SK-N-DZ (cell line): ENCODE measurements at places on chromosomes 3 and 15.

GRCh38 chr3:32888739-32889138 lies 62.7 kb upstream of the CCR4 start:
- DNase-seq: no peak

DNA sequence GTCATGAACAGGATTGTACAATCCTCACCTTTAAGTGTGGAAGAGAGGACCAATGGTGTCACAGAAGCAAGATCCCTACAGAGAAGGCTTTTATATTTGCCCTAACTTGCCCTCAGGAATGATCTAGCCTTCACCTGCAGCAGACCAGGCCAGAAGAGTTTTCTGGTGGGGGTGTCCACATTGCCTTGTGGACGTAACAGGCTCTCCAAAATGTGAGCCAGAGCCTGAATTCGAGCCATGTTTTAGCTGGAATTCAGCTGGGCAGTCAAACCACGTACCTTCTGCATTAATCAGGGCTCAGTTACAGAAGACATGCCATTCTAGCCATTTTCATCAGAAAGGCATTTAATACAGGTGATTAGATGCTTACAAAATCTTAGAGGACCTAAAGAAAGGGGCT lies 23.6 kb upstream of the RAB7A start:
- DNase-seq: no peak

DNA sequence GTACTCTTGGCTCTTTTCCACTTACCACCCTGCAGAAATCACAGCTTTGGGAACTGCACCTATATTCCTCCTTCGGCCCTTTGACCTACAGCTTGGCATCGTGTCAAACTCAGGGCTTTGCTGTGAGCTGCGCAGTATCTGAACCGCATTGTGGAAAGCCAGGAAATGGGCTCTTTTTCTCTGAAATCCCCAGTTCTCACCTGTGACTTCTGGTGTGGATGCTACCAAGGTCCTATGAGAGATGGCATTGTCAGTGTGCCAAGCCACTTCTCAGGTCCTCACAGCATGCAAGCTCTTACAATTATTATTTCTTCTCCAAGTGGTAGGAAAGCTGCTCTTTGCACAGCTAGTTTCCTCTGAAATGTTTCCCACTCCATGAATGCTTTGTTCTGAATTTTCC lies 450.6 kb upstream of the TBL1XR1 start:
- DNase-seq: no peak

DNA sequence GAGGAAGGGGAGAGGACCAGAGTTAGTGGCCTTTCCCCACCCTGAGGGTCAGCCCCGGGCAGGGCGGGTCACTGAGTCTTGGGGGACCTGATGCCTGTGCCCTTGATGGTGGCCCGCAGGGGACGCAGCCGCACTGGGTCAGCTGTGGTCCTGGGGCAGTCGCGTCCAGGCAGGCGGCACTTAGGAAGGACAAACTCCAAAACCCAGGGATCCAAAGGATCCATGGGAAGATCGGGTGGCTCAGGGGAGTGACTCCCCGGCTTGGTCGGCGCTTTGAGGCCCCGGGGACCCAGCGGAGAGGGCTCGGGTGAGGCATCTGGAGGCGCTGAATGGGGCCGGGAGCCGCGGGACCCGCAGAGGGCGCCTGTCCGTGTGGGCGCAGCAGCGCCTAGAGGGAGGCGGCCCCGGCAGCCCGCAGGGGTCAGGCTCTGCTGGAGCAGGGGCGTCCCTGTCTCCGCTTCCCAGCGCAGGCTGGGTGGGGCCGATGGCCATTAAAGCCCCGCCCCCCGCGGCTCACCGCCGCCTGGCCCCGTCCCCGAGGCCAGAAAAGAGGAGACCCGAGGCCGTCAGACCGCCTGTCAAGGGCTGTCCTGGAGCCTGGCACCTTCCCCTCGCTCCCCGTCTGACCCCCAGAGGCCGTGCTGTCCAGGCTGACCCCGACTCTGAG lies 17.5 kb downstream of the CIDEC start:
- peak; percentile 69 for DNase-seq

DNA sequence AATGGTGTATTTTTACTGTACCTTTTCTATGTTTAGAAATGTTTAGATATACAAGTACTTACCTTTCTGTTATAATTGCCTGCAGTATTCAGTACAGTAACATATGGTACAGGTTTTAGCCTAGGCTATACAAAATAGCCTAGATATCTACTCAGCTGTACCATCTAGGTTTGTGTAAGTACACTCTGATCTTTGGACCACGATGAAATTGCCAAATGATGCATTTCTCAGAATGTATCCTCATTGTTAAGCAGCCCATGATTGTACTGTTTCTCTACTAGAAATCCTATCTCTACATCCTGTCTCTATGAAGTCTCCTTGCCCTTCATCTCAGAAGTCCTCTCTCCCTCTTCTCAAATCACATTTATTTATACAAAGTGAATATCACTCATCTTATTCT lies 32.8 kb upstream of the ZCWPW2 start:
- DNase-seq: no peak

DNA sequence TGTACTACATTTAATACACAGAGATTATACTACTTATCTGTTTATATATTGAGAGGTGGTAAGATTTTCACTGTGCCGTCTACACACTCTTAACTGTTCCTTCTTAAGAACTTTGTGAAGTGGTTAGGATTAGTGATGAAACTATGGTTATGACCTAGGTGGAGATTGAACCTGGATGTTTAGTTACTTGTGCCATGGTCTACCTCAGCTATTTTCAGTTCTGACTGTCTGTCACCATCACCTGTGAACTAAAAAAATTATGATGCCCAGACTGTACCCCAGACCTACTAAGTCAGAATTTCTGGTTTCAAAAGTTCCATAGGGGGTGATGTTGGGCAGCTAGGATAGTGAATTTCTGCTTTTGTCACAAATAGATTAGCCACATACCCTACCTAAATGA lies 6.4 kb downstream of the RASA2 start:
- no peak for DNase-seq

DNA sequence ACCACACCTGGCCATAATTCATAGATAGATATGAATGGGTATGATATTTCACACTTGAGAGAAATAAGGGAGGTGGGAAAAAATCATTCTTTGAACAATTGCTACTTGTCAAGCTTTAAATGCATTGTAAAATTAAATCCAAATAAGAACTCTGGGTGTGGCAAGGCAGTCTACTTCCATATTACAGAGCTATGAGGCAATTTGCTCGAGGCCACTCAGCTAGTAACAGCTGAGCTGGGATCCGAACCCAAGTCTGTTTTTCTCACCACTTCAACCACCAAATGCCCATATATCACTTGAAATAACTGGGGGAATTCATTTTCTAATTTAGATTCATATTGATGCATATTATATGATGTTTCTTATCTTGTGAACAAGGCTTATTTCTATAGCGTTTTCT lies 482.2 kb upstream of the ADAMTS9 start:
- DNase-seq: no peak

- DNase-seq: no peak
Observed at GRCh38 chr15:63029676-63030075, 12.9 kb upstream of the TPM1 start.

DNA sequence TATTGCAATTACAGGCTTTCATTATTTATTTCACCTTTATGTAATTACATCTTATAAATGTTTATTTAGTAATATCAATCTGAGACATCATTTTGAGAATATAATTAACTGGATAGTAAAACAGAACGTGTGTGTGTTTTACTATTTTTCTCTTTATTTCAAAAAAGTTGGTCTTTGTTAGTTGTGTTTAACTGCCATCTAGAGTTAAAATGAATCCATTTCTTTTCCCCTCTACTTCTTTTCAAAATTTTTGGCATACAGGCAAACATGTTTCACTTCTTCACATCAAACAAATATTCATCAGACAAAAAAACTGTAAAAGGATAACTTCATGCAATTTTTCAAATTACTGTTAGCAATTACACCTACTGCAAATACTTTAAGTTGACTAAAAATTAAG lies 61.1 kb downstream of the FEZF2 start:
- no peak for DNase-seq

DNA sequence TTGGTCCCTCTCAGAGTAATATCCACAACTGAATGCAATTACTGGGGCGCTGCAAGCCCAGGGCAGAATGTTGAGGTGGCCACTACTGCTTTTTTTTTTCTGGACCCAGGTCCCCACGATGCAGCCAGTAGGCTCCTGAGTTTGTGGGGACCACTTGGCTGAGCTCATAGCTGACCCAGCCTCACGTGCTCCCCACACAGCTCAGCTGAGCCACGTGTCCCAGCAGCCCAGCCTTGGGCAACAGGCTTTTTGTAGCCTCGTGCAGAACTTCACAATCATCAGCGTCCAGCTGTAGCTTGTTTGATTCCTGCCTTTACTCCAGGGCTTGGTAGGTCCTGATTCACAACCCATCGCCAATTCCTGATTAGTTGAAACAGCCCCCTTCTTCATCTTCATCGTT lies 117.3 kb downstream of the ETFA start:
- DNase-seq: no peak

GRCh38 chr3:157844800-157845565 lies 261.2 kb downstream of the SHOX2 start:
- DNase-seq: no peak

GRCh38 chr15:71291723-71292122 lies 176.5 kb downstream of the THSD4 start:
- no peak for DNase-seq

DNA sequence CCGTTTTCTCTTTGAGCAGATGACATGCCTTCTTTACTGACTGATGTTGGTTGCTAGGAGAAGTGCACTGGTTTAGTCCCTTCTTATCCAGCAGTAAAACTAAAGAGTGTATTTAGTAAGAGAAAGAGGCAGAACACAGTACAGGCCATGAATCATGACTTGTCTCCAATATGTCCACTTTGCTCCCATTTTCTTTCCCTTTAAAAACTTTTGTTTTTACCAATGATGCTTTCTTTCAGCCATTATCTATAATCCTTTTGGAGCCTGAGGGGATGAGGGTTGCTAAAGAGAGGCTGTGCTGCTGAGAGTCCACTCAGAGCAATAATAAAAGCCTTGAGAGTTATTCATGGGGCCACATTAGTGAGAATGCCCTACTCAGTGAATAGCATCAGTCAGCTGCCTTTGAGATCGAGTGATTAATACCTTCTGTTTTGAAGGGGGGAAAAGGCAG lies 12.2 kb downstream of the ROBO2 start:
- no peak for DNase-seq

GRCh38 chr3:102536456-102536855 lies 101.6 kb downstream of the ZPLD1 start:
- peak; percentile 49 for DNase-seq

- DNase-seq: no peak
Observed at GRCh38 chr3:150114873-150115540, 144.3 kb upstream of the PFN2 start.

- DNase-seq: no peak
Observed at GRCh38 chr3:138769616-138770015, 65.1 kb downstream of the PIK3CB start.

DNA sequence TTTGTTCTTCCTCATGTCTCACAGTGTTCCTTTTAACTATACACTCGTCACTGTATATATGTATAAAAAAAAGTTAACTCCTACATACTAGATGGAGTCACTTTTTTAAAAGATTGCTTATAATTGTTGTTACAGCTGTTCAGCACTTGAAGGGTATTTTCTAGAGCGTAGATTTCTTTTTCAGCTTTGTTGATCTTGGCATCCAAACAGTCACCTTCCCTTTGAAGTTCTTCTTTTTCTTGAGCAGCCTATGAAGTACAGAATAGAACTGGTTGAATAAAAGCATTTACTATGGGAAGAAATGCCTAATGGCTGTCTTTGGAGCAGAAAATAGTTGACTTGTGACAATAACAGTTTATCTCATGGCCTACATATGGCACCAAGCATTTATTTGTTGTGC lies 17.8 kb downstream of the TTC14 start:
- DNase-seq: no peak

DNA sequence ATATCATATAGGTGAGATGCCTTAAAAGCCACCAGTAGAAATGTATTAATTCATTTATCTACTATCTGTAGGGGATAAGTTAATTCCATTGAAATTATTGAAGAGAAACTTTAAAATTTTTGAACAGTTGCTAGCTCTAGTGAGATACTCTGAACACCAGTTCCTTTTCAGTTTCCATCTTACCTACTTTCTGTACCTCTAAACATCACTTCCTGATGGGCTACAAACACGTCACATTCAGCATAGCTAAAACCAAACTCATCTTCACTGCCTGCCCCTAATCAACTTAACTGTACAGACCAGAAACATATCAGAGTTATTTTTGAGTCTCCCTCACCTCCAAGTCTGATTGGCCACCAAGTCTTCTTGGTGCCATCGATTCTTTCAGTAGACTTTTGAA lies 88.9 kb downstream of the FEZF2 start:
- DNase-seq: no peak

DNA sequence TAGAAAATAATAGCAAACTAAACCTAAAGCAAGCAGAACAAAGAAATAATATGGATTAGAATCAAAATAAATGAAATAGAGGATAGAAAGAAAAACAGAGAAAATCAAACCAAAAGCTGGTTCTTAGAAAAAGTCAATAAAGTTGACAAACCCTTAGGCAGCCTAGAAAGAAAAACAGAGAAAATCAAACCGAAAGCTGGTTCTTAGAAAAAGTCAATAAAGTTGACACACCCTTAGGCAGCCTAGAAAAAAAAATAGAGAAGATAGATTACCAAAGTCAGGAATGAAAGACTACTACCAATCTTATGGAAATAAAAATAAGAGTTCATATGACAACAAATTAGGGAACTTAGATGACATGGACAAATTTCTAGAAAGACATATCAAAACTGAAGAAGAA lies 142.4 kb downstream of the LRRC28 start:
- DNase-seq: no peak

- DNase-seq: no peak
Observed at GRCh38 chr3:36250191-36250590, 130.1 kb upstream of the STAC start.

DNA sequence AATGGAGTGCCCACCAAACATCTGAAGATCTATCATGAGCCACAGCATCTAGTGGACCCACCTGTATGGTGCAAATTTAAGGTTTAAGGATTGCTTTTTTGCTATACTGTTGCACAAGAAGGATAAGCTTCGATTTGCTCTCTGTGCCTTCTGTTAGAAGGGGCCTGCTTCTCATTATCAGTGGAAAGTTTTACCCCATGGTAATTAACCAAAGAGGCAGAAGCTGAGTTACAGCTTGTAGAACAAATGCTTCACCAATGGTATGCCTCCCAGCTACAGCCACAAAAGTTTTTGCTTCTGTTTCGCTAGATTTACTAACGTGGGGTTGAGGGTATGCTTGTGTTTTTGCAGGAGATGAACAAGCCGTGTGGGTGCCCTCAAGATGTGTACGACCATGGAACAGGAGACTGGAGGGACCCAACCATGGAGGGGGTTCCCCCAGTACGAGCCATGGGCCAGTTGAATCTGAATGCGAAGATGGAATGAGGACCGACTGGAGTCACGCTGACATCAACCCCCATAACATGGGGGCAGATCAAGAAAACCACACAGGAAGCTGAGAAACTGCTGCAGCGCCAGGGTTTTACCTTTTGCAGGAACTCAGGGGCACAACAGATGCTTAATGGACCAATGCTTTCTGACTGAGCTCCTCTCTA lies 43.5 kb downstream of the ACAD9 start:
- DNase-seq: no peak

DNA sequence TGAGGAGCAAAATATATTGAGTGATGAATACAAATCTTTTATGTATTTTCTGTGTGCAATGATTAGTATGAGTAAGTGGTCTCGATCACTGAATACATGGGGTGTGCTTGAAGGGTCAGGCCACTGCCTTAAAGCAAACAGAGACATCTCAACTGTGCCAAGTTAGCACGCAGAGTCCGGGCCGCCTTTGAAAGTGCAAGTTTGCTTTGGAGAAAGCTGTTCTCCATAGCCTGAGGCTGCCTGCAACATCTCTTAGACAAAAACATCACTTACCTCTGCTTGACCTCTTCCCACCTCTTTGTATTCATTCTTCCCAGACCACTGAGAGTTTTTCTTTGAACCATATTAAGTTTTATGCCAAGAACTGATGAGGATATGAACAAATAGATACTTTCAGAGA lies 267.0 kb downstream of the ZBTB20 start:
- no peak for DNase-seq
